ENCODE measurements at places on chromosomes 3 and 15.
A peak's percentile ranks its signal among the peaks of the same experiment; 100 is the strongest.

GRCh38 chr3:30577788-30578187, 28.6 kb upstream of the TGFBR2 start:
- DNase-seq = no peak

- no peak for DNase-seq
Measured at GRCh38 chr3:131077904-131078303, 51.2 kb downstream of the NEK11 start.

DNA sequence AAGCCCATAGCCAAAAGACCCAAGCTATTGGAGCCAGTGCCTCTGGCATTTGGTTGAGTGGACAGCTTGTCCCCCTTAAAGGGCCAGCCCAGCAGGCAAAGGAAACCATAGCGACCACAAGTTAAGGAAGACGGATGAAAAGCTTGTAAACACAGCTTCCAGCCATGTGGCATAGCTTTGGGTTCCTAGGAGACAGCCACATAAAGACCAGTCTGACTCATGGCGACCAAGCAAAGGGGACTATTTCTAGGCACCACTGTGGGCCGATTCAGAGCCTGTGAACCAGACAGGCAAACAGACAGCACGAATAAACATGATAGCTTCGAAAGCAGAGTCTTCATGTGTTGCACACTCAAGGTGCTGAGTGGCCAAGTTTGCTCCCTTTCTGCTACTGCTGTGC, 30.5 kb upstream of the SRGAP3 start:
- peak; percentile 51 for DNase-seq

DNA sequence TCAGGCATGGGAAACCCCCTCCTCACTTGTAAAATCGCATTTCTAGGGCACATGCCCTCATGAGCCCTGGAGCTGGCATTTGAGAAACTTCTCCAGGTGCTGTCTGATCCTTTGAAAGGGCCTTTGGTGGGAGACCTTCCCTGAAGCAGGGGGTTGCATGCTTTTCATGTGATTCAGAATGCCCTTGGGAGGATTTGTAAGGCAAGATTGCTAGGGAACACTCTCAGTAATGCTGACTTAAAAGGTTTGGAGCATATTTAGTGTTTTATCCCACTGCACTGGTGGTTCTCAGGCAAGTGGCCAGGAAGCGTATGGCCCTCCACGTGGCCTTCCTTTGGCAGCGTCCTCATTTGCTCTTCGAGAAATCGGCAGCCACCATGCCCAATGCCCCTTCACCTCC, 164.1 kb downstream of the ARRDC4 start:
- no peak for DNase-seq

- no peak for DNase-seq
Measured at GRCh38 chr15:68259883-68260282, 17.7 kb upstream of the FEM1B start.

DNA sequence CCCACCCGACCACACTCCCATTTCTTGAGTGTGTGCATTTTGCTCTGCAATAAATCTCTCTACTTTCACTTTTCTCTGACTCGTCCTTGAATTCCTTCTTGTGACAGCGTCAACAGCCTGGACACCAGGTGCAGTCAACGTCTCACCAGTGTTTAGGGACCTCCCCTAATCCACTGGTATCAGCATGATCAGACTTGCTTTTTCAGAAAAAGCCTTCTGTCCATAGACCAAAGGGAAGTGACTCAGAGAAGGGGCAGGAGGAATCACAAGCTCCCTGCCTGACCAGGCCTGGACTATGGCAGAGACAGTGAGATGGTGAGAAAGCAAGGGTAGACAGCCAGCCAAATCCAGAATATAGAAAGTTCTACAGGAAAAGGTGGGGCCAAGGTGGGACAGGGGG, 15.5 kb downstream of the CCR5 start:
- DNase-seq = no peak

DNA sequence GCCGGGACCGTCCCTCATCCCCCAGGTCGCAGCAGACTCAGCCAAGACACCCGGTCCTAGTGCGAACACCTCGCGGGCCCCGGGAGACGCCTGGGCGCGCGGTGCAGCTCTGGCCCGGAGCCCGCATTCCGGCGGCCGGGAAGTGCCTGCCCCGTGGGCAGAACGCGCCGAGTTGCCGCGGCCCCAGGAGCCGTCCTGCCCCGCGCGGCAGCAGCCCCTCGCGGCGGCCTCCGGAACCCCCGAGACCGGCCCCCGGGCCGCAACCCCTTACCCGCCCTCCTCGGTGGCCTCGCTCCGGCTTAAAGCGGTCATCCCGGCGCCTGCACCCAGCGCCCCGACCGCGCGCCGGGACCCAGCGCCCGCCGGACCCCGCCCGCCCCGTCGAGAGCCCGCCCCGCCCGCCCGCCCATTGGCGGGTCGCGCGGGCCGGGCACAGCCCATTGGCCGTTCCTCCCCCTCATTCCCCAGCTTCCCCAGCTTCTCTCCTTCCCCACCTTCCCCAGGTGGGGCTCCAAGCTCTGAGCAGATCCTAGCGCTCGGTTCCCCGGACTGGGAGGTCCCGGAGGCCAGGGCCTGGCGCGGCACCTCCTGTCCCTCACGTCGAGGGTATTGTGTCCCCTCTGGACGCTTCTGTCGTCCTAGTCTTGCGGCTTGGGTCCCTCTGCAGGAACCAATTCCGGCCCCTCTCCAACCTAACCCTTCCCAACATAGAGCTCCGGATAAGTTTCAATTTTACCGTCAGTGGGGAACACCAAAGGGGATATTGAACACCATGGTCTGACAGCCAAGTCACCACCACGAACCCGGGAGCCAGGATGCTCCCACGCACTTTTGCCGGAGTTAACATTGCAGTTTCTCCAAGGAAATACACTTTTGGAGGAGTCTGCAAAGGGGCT, at the start of gene GRAMD2A:
GRAMD2A (minus strand) TSS at position 328 of the 896 bp plus-strand sequence.
- no peak for DNase-seq

GRCh38 chr15:98146031-98146820, 185.7 kb downstream of the ARRDC4 start:
- DNase-seq = no peak

DNA sequence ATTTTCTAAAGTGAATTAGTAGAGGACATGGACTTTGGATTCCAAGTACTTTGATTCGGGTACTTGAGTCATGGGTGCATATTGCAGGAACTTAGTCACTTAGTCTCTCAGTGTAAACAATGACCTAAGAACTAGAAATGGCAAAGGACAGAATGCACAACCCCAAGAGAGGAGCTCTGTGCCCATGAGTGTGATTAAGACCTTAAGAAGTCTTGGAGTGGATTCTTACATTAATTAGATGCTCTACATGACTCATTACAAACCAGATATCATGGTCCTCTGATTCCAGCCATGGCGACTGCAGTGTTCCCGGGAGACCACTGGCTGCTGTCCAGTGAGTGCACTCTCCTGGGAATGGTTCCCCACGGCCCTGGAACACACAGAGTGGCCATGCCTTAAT, 251.5 kb downstream of the GABRG3 start:
- DNase-seq = no peak

- DNase-seq = no peak
Measured at GRCh38 chr3:26252001-26252400, 370.6 kb upstream of the LRRC3B start.

- DNase-seq = no peak
Measured at GRCh38 chr15:66067687-66068086, 185.9 kb downstream of the MEGF11 start.

- no peak for DNase-seq
Measured at GRCh38 chr3:3836845-3837244, 37.6 kb downstream of the LRRN1 start.

DNA sequence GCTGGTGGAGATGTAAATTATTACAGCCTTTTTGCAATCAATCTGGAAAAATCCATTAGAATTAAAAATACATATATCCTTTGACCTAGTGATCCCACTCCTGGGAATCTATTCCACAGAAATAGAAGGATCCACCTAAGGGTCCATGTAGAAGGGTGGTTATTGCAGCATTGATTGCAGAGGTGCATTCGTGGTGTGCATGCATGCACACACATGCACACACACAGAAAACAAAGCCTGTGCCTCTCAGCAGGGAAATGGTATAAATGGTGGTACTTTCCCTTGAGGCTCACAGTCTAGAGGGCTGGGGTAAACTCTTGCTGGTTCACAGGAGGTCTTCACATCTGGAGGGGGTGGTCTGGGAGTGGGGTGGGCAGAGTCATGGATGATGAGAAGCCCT, 19.4 kb upstream of the ADPGK start:
- DNase-seq = no peak

DNA sequence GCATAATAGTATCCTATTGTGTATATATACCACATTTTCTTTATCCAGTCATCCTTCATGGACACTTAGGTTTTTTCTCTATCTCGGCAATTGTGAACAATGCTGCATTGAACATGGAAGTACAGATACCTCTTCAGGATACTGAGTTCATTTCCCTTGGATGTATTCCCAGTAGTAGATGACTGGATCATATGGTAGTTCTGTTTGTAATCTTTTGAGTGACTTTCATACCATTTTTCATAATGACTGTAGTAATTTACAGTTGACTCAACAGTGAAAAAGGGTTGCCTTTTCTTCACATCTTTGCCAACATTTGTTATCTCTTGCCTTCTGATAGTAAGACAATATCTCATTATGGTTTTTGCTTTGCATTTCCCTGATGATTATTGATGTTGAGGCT, 21.8 kb downstream of the MYH15 start:
- DNase-seq = no peak

DNA sequence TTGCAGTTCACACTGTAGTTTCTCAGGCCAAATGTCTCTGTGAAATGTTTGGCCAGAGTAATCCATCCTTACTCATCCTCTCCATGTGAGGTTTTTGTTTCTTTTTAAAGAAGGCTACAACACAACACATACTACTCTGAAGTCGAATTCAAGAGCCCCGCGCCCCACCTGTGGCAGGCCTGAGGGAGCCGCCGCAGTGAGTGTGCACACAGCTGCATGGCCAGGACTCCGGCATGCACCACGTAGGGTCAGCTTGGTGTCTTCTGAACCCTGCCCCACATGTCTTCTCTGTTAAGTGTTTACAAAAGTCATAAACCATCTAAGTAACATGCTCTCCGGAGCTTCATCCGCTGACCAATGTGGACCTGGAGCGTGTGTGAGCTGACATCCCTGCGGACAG, 58.7 kb downstream of the PGPEP1L start:
- no peak for DNase-seq

- DNase-seq = no peak
Measured at GRCh38 chr3:47283591-47284364, 1.0 kb downstream of the KLHL18 start.

- no peak for DNase-seq
Measured at GRCh38 chr3:179223548-179223947, 27.4 kb downstream of the KCNMB3 start.

- DNase-seq = no peak
Measured at GRCh38 chr3:13358051-13358450, 62.1 kb downstream of the NUP210 start.

DNA sequence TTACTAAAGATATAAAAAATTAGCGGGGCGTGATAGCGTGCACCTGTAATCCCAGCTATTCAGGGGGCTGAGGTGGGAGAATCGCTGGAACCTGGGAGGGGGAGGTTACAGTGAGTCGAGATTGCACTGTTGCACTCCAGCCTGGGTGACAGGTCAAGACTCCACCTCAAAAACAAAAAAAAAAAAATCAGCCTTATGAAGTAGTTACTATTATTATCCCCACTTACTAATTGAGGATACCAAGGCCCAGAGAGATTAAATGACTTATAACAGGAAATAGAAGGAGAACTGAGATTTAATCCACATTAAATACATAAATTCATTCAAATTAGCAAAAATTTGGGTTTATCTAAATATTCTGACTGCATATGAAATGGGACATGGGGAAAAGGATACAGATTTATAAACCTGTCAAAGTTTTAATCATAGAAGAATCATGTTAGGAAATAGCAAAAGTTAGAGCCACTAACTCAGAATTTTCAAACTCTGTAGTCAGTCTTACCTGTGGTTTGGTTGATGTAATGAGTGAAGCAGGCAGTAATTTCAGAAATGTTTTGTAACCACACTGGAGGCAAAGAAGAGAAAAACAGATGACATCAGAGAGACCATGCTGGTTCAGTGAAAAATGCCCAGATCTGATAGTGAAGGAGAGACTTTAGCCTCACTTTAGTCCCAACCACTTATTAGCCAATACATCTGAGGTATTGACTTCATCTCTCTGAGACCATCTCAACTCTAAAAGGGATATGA, 25.0 kb upstream of the ACAP2 start:
- DNase-seq = no peak

DNA sequence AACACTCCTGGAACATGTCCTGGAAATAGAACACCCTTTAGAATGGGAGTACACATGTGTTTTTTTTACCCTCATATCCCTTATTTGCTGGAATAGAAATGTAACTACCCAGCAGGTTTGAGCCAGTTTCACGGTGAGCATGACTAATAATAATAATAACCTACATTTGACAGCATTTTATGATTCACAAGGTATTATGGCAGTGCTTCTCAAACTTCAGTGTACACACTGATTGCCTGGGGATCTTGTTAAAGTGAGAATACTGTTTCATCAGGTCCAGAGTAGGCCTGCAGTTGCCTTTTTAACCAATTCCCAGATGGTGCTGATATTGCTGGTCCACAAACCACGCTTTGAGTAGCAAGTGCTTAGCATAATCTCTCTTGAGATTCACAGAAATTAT, 63.9 kb downstream of the NFKBIZ start:
- DNase-seq = no peak

GRCh38 chr3:124832782-124833709, 54.1 kb downstream of the ITGB5 start:
- DNase-seq = no peak

DNA sequence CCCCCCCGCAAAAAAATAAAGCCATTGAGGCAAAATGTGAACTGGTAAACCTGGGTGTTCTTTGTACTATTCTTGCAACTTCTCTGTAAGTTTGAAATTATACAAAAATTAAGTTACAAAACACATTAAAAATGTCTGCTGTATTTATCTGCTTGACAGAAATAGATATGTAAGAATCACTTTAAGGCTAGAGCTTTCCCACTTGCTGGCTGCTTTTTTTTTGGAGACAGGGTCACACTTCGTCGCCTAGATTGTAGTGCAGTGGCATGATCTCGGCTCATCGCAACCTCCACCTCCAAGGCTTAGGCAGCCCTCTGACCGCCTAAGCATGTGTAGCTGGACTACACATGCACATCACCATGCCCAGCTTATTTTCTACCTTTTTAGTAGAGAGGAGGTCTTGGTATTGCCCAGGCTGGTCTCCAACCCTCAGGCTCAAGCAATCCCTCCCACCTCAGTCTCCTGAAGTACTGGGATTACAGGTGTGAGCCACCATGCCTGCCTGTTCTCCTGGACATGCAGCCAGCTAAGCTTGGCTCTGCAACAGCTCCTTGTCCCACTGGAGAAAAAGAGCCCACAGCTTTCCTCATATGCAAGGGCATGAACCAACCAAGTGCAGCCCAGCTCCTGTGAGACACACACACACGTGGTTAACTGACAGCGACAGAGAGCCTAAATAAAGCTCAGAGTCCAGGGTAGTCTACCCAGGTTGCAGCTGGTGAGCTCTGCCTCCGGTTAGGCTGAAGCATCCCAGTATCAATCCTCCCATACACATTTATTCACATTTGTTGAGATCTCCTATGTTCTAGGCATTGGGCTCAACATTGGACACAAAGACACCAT, 4.5 kb downstream of the RPS17 start:
- DNase-seq = no peak

- DNase-seq = no peak
Measured at GRCh38 chr15:57445872-57446271, 69.6 kb downstream of the CGNL1 start.

GRCh38 chr3:127740136-127740915, 67.6 kb downstream of the ABTB1 start:
- DNase-seq = no peak
